ENCODE measurements at places on chromosomes 16 and 17. TPM values are rescaled to one million over a fixed set of nuclear protein-coding genes. Genes with fewer than 3 reads are reported as not detected.

Gene FAM171A2
- total RNA-seq, result 28.5 TPM

Gene SLC22A31
- 12.1 TPM for total RNA-seq

Gene CTRL
- 3.6 TPM for total RNA-seq

Gene BRIP1
- 13.8 TPM for total RNA-seq

Gene KCNJ18
- not detected for total RNA-seq

Gene C16orf54
- 0.14 TPM for total RNA-seq

Gene GRAPL
- total RNA-seq, result 0.55 TPM

Gene SMIM5
- not detected for total RNA-seq

Gene CRHR1
- total RNA-seq, result 1.6 TPM

Gene GAST
- not detected for total RNA-seq

Gene HOXB13
- total RNA-seq, result 1.7 TPM

DNA sequence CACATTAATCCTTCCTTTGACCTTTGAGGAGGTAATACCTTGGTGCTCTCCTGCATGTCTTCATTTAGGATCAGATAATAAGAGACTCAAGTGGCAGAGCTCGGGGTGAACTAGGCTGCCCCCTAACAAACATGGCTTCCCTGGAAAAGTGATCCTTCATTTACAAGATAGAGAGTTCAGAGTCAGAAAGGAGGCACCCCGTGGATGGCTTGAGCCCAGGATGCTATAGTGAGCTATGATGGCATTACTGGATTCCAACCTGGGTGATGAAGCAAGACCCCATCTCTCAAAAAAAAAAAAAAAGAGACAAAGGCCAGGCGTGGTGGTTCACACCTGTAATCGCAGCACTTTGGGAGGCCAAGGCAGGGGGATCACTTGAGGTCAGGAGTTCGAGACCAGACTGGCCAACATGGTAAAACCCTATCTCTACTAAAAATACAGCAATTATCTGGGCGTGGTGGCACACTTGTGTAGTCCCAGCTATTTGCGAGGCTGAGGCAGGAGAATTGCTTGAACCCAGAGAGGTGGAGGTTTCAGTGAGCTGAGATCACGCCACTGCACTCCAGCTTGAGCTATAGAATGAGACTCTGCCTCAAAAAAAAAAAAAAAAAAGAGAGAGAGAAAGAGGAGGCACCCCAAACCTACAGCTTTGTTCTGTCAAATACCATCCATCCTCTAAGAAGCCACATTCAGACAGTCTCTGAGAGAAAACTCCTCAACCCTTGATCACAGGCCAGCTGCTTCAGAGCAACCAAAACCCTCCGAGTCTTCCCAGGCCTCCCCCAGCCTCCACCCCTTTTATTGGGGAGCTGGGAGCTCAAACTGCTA lies 7.4 kb downstream of the FAM117A start:
- DNase-seq, result no peak

DNA sequence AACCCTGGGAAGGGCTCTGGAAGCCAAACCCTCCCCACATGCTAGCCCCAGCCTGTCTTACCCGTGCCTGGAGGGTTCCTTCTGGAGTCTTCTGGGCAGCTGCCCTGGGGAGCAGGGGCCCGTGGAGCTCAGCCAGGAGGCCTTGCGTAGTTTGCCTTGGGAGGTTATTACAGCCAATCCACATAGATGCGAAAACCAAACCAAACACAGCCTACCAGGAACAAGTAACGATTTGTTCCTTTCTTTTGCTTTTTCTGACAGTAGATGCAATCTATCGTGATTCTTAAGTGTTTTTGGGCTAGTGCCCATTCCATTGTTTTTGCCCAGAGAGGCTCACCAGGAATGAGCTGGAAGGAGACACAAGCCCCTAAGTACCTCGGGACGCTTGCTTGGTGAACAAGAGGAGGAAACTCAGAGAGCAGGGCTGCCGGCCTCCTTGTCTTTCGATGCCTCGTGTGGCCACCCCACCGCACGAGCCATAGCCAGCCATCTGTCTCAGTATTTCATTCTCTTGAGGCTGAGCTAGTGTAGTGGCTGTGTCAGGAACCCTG lies 102.7 kb upstream of the NOL11 start:
- DNase-seq, result no peak

DNA sequence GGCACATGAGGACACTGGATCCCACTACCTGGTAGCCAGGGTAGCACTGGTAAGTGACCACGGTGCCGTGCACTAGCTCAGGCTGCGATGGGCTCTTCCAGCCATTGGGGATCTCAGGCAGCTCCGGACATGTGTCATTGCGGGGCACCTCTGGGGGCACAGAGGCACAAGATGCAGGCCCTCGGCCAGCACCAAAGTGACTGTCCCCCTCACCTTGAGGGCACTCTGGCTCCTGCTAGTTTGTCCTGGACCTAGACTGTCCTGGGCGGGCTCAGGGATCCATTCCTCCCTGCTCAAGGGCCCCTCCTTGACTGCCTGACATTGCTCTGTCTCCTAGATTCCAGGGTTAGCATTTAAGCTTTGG lies 6.7 kb upstream of the PHF12 start:
- peak; percentile 7 for DNase-seq

DNA sequence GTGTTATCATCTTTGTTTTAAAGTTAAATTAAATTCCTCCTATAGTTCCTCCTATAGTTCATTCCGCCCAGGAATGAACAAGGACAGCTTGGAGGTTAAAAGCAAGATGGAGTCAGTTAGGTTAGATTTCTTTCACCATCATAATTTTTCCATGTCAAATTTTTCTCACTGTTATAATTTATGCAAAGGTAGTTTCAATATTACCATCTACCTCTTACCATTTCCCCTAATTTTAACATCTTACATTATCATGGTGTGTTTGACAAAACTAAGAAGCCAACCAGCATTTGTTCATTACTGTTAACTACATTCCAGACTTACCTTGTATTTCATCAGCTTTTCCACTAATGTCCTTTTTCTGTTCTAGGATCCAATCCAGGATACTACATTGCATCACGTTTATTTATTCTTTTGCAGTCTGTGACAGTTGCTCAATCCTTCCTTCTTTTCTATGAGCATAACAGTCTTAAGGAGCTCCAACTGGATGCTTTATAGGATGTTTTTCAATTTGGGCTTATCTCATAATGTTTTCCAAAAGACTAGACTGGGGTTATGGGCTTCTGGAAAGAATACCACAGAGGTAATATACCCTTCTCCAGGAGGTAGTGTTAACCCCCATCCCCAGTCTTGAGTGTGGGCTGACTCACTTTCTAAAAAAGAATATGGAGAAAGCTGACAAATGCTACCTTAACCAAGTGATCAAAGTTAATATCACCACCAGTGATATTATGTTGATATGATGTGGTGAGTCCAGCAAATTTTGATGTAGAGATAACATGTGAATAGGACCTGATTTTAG lies 158.5 kb downstream of the PPM1E start:
- DNase-seq, result no peak

DNA sequence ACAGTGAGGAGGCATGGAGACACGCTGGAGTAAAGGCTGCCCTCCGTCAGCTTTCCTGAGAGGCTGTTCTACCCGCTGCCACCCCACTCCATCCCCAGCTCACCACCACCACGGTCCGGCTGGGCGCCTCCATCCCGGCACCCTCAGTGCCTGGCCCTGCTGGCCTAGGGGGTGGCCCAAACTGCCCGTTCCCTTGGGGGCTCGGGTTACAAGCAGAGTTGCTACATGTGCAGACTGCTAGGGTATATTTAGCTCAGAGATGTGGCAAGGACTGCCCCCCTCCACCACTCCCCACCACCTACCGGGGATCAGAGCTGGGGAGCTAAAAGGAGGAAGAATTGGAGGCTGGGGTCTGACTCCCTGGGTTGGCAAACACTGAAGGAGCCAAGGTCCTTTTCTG lies 4.1 kb downstream of the CACNB1 start:
- no peak for DNase-seq

DNA sequence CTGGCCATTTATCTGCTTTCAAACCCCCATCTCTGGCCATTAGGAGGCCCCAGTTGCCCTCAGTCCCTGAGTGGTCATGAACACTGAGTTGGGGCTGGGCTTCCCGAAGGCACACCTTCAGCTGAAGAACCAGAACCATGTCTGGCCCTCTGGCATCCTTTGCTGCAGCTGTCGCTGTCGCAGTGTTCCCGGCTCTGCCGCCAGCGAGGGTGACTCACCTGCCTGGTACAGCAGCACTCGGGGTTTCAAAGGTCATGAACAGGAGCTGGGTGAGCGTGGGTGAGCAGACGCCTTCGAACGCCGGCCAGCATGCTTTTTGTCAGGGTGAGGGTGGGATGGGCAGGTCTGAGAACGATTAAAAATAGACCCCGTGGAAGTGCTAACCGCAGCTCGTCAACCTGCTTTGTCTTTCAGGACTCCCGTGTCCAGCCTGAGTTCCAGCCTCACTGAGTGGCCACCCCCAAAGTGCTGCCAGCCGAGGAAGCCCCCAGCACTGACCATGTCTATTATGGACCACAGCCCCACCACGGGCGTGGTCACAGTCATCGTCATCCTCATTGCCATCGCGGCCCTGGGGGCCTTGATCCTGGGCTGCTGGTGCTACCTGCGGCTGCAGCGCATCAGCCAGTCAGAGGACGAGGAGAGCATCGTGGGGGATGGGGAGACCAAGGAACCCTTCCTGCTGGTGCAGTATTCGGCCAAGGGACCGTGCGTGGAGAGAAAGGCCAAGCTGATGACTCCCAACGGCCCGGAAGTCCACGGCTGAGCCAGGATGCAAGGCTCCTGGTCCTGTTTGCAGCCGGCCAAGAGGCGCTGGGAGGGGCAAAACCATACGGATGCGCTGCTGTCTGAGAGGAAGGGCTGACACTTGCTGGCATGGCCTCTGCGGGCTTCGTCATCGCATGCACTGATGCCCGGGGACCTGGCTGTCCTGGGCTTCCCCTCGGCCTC lies 7.6 kb downstream of the SNN start:
- no peak for DNase-seq

DNA sequence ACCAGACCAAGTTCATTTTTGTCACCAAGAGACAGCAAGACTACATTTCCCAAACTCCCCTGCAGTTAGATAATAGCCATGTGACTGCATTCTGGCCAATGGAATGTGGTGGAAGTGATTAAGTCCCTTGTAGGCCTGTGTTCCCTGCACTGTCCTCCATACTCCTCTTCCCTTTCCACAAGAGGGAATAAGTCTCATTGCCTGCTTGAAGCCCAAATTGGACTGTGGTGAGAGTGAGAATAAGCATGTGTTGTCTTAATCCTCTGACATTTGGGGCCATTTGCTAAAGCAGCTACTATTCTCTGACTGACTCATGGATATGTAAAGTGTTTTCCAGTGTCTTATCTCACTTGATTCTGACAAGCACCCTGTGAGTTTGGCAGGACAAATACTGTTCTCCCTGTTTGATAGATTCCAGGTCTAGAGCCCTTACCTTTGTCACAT lies 20.7 kb downstream of the PIK3R6 start:
- DNase-seq, result no peak

- no peak for DNase-seq
Measured at GRCh38 chr17:80362428-80363119, 52.4 kb upstream of the ENDOV start.

- no peak for DNase-seq
Measured at GRCh38 chr16:1815461-1815860, 11.2 kb downstream of the HAGH start.

DNA sequence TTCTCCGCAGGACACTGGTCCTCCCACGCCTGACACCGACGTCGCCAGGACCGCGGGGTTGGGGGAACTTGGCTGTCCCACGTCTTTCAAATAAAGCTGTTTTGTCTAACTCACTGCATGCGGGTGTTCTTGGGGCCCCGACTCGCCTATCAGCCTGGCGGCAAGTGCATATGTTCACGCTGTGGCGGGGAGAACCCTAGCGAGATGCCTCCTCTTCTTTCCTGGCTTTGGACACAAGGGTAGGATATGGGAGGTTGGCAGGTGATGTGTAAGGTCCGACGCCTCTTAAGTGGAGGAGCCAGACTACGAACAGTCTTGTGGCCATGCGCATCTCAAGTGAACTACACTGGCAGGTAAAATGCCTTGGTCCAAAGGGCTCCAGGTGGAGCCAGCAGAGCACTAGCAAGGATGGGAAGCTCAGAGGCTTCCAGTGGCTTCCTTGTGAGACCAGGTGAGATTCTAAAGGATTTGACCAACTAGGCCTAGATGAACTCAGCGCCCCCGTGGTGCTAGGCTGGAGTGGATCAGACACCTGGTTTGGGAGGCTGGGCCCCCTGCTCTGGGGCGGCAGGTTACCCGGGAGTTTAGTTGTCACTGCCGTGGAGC lies 873 bp upstream of the RPS2 start:
- no peak for DNase-seq

DNA sequence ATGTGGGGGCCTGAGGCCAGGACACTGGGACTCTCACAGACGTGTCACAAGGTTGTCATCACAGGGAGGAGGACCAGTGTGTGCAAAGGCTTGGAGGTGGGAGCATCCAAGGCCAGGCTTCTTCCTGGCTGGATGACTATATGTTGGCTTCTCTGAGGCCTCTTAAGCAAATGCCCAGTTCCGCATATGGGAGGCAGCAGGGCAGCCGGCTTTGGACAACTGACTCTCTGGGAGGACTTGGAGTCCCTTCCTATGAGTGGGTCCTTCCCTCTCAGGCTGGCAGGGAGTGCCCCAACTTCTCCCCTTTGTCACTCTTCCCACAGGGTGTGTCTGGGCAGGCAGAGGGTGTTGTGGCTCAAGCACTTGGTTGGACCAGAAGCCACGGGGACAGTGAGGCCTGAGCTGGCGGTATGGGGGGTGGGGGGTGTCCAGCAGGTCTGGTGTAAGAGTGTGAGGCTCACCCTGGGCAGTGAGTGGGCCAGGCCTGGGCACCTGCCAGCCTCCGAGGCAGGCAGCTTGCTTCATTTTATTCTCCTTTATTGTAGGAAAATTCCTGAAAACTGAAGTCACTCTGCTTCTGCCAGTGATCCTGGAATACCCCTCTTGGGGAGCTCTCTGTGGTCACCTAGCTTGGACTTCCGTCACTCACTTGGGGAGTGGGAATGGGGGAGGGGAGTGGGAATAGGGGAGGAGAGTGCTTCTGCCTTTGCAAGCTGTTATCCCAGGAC lies 14.9 kb downstream of the ADGRG1 start:
- DNase-seq, result no peak

DNA sequence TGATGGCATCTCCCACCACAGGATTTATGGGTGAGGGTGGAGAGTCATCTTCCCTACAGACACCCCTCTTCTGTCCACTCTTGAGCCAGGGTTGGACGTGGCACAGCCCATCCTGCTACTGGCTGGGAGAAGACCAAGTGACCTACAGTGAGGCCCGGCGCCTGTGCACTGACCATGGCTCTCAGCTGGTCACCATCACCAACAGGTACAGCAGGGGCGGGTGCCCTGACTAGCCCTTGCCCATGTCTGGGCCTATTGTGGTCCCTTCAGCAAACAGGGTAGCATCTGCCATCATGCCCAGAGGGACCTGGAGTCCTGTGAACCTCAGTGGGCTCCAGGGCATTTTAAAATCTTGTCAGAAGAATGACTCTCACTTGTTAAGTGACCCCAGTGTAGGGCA lies 48.2 kb downstream of the MRC2 start:
- no peak for DNase-seq
